ENCODE measurements at places on chromosomes 12 and 14.
A peak's percentile ranks its signal among the peaks of the same experiment; 100 is the strongest.

DNA sequence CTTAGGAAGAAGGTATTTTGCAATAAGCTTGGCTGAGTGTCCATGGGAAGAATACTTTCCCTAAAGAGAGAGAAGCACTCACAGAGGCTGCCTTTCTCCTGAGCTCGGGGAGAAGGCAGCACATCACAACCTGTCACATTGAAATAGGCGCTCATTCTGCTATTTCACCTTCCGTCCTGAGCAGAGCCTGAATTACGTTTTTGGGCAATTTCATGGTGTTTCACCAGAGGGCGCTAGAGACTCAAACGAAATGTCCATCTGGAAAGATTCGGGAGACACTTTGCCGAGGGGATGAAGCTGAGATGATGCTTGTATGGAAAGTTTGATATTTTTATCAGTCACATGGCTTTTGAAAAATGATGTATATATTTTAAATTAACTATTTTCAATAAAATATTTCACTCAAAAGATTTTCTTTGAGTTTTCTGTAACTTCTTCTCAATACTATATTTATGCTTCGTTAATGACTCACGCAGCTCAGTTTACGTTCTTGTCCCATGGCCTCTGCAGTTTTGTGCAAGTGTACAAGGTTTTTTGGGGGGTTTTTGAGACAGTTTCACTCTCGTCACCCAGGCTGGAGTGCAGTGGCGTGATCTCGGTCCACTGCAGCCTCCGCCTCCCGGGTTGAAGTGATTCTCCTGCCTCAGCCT, 17.4 kb upstream of the B4GALNT3 start:
- DNase-seq, result peak; percentile 24

GRCh38 chr12:97452230-97452629, 10.4 kb upstream of the RMST start:
- no peak for DNase-seq

DNA sequence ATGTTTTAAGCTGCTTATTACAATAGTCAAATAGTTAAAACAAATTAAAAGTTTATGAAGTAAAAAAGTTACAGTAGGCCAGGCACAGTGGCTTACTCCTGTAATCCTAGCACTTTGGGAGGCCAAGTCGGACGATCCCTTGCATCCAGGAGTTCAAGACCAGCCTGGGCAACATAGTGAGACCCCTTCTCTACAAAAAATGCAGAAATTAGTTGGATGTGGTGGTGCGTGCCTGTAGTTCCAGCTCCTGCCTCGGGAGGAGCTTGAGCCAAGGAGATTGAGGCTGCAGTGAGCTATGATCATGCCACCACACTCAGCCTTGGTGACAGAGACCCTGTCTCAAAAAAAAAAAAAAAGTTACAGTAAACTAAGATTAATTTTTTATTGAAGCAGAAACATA, 142.6 kb downstream of the MIPOL1 start:
- no peak for DNase-seq

DNA sequence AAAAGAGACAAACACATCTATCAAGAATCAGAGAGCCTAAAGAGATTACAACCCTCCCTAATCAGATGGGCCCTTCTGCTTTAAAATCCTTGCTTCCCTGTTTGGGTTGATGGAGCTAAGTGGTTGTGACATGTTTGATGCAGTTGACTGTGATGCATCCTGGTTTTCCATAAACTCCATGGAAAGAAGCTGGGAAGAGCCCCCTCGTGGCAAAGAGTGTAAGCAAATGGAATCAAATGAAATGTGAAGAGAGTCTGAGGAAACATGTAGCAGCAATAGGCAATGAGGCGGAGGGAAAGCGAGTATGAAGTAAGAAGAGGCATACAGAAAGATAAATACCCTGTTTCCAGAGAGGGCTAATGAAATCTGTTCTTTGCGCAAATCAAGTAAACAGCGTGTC, 70.4 kb upstream of the SLCO1C1 start:
- DNase-seq, result no peak

DNA sequence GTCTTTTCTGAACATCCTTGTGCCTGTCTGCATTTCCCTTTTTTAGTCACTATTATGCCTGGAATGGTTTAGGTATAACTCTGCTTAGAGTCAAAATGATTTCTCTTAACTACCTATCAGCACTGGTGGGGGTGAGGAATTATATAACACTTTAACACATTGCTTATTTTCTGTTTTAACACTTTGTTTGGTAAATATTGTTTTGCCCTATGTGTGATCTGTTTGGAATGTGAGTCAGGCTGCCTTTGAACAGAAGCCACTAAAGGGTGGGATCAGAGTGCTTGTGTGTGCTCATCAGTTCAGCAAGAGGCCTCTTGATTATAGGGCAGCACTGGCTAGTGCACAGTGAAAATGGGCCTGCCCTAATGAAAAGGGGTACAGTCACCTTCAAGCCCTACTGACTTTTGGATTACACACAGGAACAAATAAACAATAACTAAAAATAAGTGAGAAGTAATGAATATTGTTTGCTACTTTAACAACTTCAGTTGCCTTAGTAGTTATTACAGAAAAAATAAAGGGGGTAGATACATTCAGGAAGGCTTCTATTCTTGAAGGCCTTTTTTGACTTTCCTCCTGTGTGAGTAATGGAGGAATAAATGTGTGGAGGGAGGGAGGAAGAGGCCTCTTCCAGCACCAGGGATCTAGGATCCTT, 23.2 kb downstream of the NGDN start:
- DNase-seq, result no peak

- DNase-seq, result no peak
These were observed 733 bp upstream of the P3H3 start for GRCh38 chr12:6827437-6827911.

DNA sequence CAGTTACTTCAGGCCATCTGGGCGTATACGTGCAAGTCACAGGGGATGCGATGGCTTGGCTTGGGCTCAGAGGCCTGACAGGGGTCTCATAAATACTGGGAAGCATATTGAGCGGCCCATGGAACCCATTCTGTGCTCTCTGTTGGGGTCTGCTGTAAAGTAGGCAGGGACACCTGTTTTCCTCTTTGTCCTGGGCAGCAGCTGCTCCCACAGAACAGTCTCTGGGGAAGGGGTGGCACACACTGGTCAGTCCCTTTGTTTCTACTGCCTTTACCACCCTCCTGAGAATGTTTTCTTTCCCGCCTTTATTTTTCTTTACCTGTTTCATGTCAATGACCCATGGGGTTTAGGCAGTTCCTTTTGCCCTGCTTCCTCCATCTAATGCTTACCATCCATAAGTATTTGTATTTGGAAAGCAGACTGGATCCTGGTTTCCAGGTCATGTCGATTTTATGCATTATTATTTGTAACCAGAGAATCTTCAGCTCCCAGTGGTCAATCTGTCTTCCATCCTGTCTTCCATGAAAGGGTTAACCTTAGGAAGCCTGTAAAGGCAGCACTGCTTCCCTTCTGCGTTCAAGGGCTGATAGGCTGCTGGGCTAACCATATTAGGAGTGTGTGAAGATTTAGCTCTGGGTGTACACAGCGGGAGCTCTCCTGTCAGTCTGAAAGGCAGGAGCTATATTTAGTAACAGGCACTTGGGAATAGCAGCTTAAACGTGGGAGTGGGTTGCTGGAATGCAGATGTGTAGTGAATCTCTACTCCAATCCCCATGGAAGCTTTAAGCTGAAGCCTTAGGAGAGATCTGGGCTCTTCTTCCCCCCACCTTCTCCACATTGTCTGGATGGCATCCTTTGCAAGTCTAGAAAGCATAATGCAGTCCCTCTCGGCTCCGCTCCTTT, 124.0 kb downstream of the DYRK2 start:
- DNase-seq, result no peak

- no peak for DNase-seq
These were observed 318.4 kb downstream of the RAD51B start for GRCh38 chr14:68137704-68138619.

- no peak for DNase-seq
These were observed 30.5 kb upstream of the AP4S1 start for GRCh38 chr14:30994681-30995620.

- DNase-seq, result no peak
These were observed 108.3 kb downstream of the CRADD start for GRCh38 chr12:93785249-93786010.

DNA sequence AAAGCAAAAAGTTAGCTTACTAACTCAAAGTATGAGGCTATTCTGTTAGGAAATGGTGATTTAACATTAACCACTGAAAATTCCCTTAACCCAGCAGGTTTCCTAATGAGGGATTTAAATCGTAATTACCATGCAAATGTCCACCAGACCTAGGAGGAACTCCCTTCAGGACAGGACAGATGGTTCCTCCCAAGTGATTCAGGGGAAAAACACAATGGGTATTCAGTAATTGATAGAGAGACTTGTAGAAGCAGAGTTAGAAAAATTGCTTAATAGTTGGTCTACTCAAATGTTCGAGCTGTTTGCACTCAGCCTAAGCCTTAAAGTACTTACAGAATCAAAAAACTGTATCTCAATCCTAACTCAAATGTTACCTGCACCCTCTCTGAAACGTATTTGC, 21.6 kb downstream of the RERGL start:
- no peak for DNase-seq

- no peak for DNase-seq
These were observed 257.0 kb downstream of the ADGRD1 start for GRCh38 chr12:131210506-131211339.

DNA sequence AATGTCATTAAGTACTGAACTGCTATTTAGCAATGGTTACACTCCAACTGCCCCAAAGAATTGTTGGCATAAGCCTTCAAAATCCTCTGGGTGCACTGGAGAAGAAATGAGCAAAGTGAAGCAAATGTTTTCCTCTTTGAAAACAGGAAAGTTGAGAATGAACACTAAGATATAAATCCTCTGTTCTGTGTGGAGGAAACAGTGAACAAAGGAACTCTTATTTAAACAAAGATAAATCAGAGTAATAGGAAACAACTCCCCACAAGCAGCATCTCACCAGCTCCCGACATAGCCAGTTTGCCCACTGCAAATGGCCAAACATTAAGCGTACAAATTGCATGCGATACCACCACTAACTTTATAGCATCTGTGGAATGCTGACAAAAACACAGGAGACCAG, 54.0 kb downstream of the BCAT1 start:
- DNase-seq, result no peak

DNA sequence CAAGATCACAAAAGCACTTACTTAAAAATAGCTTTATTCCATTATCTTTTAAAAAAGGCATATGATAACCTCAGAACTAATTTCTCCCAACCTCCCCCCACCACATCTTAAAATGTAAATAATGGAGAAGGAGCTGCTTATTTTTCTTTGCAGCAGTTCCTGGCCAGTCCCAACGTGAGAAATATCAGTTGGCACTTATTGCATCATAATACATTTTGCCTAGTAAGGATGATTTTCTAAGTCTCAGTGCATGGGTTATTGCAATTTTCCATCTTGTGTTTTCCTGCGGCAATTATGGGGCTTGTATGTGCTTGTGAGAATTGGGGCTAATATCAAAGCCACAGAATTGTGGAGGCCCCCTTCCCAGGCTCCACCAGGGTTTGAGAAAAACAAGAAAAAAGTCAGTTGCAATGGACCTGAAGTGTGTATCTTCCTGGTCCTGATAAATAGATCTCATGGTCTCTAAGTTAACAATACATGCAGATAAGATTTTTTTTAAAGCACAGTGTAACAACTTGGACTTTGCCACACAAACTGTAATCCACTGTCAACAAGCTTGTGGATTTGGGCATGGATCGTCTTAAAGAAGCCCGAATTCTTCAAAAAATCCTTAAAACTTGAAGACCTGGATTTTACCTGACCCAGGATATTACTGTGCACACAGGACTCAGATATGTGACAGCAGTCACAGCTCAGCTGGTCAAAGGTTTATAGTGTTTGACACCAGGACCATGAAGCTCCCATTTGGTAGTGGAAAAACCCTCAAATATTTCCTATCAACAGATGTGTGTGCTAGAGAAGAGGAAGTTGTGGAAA, 2.8 kb upstream of the WSB2 start:
- no peak for DNase-seq

- no peak for DNase-seq
These were observed 811.7 kb downstream of the GALC start for GRCh38 chr14:87181288-87181687.
